ENCODE measurements at places on chromosomes 6 and 20.

- peak; percentile 30 for DNase-seq
Measured at GRCh38 chr6:137927777-137928218, 60.7 kb downstream of the TNFAIP3 start.

- DNase-seq = no peak
Measured at GRCh38 chr6:28402197-28402596, 2.6 kb upstream of the ZSCAN12 start.

DNA sequence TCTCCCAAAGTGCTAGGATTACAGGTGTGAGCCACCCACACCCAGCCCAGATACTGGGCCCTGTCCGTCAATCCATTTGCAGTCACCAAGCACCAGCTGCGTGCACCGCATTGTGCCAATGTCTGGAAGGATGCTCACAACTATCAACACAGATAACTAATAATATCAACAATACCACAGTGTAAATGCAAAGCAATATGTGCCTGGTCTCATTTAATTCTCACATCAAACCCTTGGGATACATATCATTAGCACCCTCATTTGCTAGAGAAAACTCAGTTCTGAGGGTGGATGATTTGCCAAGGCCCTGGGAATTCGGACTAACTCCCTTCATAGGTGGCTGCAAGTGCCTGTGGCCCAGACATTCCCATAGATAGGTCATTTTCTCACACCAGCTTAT, 14.5 kb downstream of the RIPOR3 start:
- no peak for DNase-seq

GRCh38 chr6:139567095-139567494, 192.6 kb upstream of the CITED2 start:
- peak; percentile 32 for DNase-seq

DNA sequence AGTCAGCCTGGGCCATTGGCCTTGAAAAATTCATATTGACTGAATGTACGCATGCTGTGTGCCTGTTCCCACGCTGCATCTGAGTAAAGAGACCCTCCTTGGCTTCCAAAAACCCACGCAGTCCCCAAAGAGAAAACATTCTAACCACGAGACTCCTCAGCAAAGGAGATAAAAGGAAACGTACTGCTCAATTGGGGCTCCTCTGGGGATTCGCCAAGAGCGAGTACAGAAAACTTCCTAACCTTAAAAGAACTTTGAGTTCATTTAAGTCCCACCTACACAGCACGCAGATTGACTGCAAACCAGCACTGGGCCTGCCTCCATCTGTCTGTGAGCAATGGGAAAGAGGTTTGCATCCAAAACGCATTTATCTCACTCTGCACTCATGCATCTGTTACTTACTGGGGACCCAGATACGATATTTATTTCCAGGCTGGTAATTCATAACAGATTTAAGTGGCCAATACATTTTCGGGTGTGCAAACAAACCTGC, 505.9 kb upstream of the CHD6 start:
- no peak for DNase-seq

DNA sequence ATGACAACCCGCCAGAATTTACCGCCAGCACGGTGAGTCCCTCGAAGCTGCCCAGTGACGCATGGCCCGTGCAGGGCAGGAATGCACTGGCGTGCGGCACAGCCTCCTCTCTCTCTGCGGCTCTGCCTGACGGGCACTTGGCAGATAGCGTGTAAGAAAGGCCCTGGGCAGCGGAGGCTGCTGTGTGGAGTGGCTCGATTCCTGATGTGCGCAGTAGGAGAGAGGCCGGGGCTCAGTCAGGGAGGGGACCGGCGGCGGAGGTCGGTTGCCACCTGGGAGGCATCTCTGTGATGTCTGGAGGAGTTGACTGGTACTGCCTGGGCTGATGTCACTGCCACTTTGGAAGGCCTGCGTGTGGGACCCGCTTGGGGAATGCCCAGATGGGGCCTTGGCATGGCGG, 170.7 kb downstream of the TAF4 start:
- DNase-seq = no peak

GRCh38 chr6:35223396-35223795, 9.6 kb downstream of the SCUBE3 start:
- no peak for DNase-seq

- peak; percentile 59 for DNase-seq
Measured at GRCh38 chr6:42349753-42350511, 101.8 kb downstream of the TRERF1 start.

GRCh38 chr20:31515072-31515774, 981 bp downstream of the HM13 start:
- no peak for DNase-seq

DNA sequence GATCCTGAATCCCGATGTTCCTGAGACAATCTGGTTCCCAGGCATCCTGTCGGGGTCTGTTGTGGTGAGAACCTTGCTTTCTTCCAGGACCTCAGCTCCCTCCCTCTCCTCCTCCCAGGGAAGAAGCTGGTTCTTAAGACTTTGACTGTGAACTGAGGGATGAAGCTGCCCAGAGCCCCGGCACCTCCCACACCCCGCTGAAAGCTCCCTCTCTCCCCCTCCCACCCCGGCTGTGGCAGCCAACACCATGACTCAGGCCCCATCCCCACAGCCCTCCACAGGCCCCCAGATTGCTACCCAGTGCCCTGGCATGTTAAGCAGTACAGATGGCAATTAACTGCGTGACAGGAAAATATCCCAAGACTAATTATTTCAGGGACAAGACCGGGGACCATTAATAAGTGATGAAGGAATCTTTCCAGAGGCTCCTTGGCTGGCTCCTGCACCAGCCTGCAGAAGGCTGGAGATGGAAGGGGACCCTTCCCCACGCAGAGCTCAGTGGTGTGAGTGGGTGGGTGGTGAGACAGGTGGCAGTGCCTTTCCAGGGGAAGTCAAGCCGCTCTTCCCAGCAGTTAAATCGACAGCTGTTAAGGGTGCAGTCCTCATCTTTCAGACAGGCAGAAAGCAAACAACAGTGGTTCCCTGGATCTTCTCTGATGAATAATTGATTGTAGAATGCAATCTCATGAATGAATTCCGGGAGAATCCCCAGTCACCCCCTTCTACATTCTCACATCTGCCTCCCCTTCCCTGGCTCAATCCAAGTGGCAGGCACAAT, 237.9 kb downstream of the LRFN2 start:
- DNase-seq = peak; percentile 70

DNA sequence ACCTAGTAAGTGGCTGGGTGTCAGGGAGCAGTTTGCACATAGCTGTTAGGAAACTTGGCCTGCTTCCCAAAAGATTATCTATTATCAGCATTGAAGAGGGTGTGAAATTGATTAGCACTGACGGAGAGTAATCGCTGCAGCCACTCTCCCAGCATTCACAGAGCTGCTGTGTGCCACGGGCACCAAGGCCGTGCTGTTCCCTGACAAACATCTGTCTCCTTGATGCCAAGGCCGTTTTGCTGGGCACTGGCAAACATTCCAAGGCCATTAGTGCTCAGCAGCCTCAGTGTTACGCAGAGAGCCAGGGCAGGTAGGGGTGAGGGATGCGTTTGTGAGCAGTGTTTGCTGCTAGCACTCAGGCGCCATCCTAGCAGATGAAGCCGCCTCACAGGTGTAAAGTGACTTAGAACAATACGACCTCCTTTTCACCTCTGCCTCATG, 57.7 kb upstream of the VSTM2L start:
- no peak for DNase-seq

DNA sequence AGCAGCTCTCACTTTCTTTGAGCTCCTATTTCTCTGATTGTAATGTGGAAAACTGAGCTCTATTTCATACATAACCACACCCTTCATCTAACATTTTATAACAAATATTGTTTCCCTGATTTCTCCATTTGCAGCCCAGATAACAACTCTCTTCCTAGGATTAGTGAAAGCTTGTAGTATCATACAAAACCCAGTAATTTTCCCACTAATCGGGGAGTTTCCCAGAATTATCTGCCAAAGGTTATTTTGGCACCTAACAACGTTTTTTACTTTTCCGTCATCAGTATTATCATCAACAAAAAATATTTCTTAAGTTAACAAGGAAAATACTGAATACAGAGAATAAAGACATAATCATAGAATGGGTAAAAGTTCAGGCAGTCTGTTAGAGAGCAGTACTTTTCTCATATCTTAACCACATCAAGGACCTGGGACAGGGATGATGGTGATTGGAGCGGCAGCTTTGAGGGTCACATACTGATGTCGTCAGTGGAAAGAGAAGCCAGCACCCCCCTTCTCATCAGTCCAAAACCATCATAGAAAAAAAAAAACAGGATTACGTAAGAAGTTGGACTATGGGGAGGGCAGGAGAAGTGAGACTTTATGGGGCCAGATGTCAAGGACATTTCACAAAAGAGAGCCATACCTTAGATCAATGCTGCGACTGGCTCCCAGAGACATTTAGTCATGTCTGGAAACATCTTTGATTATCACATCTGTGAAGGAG, 166.1 kb upstream of the TNFAIP3 start:
- DNase-seq = no peak

DNA sequence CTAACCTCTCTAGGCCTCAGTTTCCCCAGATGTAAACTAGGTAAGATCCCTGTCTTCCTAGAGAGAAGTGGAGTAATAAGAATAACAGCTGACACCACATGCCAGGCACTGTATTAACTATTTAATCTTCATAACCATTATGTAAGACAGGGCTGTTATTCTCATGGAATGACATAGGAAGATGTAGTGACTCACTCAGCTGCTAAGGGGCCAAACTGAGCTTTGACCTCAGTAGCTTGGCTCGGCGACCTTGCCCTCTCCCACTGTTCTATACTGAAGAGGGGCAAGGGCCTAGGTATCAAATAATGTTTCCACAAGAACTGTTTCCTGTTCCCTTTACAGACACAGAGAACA, 2.9 kb upstream of the MDGA1 start:
- DNase-seq = no peak

DNA sequence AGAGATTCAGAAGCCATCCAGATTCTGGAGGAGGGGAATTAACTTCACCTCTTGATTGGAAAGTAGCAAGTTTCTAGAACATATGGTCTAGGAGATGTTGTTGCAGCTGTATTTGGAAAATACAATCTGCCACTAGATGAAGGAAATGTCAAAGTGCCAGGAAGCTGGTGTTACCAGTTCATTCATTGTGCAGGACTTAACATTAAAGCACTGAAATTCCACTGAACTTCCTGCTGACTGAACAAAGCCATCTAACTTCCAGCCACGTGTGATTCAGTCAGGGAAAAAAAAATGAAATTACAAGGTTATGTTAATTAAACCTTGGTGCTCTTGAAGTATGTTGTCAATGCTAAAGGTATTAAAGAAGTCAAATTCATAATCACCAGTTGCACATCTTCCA, 321.5 kb upstream of the SASH1 start:
- DNase-seq = no peak

DNA sequence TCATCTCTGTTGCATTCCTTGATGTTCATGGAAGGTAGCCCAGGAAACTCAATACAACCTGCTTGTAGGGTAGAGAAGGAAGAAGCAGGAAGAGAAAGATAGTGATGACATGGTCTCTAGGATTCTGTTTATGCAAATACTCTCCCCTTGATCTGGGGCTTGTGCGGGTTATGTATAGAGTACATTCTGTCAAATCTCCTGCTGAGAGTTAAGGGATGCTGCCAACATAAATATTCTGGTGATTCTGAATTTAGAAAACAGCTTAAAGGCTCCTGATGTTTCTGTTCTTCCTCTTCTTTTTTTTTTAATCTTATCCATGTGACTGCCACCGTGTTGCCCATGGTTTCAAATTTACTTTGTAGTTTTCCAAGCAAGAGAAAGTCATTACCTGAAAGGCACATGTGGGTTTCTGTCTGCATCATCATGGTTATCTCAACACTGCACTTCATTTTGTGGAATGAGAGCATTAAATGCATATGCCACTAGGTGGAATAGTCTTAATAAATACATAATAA, 150.6 kb downstream of the RPS12 start:
- DNase-seq = no peak

DNA sequence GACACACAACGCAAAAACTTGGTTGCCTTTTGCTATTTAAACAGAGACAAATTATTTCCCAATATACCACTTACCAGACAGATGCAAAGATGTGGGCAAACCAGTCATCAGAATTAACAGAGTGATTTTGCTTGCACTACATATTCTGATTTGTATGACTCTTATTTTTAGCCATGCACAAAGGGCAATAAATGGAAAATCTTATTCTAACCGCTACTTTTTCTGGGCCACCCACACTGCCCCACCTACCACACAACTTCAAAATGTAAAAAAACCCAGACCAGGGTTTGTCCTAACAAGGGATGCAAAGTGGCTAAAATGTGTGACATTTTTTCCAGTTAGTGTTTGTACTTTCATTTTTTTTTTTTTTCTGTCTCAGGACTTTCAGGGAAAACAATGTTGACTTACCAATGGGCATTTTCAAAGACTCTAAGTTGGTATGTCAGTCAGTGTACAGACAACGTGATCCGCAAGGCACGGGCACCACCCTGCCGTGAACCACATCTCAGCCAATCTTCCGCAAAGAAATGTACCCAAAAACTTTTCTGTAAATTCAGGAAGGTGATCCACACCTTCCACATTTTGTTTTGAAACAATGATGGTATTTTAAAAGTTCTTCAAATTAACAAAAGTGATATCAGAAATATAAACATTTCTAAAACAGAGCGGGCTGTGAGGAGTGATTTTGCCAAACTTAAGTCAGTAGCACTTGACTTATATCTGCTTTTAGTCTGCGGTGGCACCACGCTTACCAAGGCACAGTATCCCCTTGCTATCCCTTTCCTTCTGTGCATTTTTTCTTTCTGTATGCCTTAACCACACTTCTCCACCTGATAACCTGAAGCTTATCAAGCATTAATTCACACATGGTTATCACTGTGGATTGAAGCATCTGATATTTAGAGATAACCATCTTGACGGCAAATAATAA, 185.6 kb downstream of the GJA10 start:
- DNase-seq = no peak

DNA sequence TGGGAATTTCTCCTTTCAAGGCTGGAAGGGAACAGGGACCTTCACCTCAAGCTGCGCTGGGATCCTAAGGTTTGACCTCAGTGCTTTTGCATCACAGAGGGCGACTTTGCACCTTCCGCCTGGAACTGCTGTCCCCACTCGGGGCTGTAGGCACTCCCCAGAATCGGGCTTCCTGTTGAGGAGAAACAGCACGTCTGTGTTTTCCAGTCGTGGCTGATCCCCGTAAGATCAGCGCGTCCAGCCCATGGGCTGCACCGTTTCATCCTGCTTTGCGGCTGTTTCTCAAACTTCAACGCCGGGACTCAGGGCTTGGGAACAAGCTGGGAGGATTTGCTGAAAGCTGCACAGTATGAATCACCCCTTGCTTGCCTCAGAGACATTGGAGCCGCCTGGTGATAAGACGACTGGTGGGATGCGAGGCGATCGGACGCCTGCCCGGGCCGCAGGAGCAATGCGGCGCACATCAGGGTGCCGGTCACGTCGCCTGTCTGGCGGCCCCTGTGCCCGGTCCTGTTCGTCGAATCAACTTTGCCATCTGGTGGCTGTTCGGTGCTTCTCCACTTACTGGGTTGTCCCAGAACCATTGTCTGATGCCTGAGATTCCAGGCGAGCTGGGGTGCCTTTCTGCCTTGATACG, 53.6 kb upstream of the FRMD1 start:
- peak; percentile 73 for DNase-seq

DNA sequence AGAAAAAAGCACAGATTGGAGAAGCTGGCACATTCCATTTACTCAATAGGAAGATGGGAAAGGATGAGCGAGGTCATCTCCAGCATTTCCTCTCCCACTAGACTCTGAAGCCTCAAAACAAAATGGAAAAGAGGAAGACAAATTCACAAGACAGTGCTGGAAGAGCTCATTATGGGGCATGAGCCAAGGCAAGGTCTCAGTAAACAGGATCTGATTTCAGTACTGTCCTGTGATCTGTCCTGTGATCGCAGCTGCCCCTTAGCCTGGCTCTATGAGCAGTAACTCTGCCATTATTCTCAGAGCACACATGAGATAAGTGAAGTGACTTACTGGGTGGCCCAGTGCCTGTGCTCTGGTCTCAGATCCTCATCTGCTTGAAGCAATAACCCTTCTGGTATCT, 68.1 kb upstream of the SLC4A11 start:
- no peak for DNase-seq

GRCh38 chr6:81383472-81383871, 369.0 kb downstream of the TENT5A start:
- DNase-seq = peak; percentile 11

Data from fibroblast of skin of right biceps (primary cell).